ENCODE measurements at places on chromosomes 3 and 15.

GRCh38 chr3:52925405-52926313 is 28.3 kb upstream of the STIMATE start:
- DNase-seq: no peak

GRCh38 chr3:27661797-27662196 is 60.3 kb downstream of the EOMES start:
- no peak for DNase-seq

GRCh38 chr15:98794748-98795147 is 146.4 kb downstream of the IGF1R start:
- no peak for DNase-seq

GRCh38 chr3:172138792-172139507 is 99.6 kb downstream of the FNDC3B start:
- peak; percentile 26 for DNase-seq

GRCh38 chr3:108525256-108525655 is 14.9 kb upstream of the MYH15 start:
- no peak for DNase-seq

DNA sequence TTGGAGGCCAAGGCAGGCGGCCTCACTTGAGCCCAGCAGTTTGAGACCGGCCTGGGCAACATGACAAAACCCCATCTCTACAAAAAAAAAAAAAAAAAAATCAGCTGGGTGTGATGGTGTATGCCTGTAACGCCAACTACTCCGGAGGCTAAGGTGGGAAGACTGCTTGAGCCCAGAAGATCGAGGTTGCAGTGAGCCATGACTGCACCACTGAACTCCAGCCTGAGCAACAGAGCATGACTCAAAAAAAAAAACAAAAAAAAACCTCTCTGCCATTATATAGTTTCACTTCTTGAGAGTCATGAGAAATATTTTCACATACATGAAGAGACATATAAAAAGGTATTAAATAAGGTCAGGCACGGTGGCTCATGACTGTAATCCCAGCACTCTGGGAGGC is 45.9 kb upstream of the CP start:
- no peak for DNase-seq

GRCh38 chr3:14907043-14907966 is 40.1 kb upstream of the NR2C2 start:
- DNase-seq: no peak

DNA sequence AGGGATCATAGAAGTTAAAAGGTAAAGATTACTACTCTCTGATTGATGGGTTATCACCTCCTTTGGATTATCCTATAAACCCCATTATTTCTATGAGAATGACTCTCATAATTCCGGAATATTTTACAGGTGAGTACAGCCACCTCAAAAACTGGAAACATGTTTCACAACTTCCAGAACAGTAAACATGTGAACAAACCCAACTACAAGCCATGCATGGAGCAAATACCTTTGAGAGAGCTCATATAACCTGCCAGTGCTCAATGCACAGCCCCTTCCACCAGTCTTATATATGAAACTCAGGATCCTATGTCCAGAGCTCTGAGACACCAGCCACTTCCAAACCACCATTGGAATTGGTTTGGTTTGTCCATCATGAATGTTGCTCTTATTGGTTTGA is 208.0 kb downstream of the MECOM start:
- no peak for DNase-seq

DNA sequence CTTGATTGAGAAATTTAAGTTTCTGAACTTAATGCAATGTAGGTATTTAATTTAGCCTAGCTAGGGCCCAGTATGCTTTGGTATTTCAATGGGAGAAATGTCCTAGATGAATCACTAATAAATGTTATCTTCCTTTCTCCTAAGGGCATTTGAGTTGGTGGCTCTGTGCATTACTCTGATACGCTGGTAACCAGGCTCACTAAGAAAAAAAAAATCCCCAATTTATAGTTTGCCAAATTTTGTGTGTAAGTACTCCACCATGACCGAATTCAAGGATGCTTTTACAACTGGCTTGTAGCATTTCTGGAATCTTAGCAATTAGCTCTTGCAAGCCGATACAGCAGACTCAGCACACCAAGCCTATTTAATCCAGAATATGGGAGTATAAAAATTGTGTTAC is 94.6 kb upstream of the LPP start:
- DNase-seq: no peak

GRCh38 chr3:21795152-21795837 is 44.3 kb upstream of the ZNF385D start:
- DNase-seq: no peak

DNA sequence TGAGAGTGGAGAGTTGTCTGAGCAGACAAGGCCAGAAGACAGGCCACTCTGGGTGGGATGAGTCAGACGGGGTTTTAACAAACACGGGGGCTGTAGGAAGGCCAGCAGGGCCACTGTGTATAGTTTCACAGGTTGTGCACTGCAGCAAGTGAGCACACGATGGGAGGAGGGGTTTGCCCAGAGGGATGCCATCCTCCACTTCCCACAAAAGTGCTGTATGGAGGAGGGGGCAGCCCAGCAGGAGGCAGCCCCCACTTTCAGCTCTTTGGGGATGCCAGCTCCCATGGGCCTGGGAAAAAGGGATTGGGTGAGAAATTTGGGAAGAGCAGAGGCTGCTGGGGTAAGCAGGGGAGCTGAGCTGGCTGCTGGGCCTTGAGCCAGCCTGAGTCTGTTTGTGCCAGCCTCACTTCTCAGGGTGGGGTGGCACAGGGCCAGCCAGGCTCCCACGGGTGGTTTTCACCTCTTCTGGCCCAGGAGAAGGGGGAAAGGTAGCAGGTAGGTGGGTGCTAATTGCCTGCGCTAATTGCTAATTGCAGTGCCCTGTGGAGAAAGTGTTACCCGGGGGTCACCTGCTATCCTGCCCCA is 6.7 kb downstream of the ZBTB47 start:
- DNase-seq: no peak

GRCh38 chr15:41564286-41564959 is 5.4 kb downstream of the TYRO3 start:
- no peak for DNase-seq

DNA sequence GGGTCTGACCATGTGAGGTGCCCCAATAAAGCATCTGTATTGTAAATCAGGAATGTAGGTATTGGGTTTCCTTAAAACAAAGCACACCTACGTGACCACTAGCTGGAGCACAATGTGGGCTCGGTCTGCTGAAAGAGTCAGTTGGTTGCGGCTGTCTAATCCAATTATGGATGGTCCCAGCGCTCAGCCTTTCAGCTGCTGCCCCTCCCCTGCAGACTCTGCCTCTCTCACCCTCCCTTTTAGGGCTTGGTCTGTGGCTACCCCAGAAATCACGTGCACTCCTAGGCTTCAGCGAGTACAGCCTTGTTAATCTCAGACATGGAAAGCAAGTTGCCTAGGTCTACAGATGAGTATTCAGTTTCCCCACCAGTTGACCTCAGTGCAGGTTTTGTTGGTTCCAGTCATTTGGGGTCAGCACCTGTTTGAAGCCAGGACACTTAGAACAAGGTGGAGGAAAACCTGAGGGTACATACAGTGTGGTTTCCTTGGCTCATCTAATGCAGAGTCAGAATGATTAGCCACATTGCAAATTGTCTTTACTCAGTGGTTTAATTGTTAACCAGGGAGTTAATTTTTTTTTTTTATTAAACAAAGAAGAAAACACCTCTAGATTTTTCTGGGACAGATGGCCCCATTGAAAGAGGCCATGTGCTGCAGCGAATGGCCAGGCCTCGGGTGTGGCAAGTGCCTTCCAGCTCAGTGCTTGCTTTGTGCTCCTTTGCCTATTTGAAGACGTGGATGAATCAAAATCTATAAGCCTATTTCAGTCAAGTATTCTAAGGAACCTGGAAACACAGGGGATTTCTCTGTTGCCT is 137.7 kb downstream of the IGF1R start:
- DNase-seq: no peak

GRCh38 chr3:142026333-142026732 is 123.0 kb downstream of the TFDP2 start:
- DNase-seq: no peak

DNA sequence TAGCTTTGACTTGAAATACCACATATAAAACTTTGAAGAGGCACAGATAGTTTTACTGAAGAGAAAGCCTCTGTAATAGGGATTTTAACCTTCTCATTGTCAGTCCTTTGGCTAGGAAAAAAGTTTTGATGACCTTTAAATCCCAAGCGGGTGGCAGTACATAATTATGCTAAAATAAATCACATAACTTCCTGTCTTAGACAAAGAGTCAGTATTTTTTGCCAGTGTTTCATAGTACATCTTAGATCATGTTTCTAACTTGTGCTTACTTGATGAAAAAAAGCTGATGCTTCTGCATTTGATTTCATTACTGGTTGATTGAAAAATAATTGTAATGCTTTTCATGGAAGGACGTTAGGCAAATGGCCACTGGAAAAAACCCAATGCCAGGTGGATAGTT is 5.8 kb downstream of the ST3GAL6 start:
- no peak for DNase-seq

- DNase-seq: no peak
Observed at GRCh38 chr3:122892118-122892960, 97.5 kb downstream of the SLC49A4 start.

- DNase-seq: no peak
Observed at GRCh38 chr15:74203914-74204431, 1.4 kb upstream of the STRA6 start.

- no peak for DNase-seq
Observed at GRCh38 chr3:51773529-51774056, 5.4 kb downstream of the IQCF6 start.

DNA sequence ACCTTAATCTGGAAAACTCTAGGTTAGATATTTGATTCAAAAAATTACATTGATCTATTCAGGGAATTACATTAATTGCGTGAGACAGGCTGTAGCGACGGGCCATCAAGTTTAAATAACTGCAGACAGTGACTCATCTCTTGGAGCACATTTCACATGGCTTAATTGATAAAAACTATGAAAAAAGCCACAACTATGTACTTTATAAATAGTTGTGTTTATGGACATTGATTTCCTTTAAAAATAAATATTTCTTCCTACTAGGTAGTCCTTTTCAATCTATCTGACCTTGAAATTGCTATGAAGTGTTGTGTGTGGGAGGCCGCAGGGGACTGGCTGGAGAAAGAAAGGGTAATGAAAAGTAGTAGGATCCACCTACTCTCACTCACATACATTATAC is 157.8 kb downstream of the IL1RAP start:
- no peak for DNase-seq

DNA sequence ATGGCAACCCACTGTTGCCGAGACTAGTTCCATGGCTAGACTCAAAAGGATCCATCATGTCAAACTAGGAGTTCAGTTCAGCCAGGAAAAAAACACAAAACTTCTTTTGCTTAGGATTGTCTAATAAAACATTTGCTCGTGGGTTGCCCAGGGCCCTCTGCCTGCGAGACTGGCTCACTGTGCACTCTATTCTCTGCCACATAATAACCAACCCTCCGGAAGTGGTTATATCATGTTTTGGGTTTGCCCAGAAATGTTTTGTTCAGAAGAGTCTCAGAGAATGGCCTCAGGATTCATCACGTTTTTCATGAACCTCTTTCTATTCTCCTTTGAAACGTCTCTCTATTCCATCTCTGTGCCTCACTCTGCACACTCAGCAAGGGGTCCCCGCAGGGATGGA is 216.1 kb downstream of the SV2B start:
- DNase-seq: no peak

DNA sequence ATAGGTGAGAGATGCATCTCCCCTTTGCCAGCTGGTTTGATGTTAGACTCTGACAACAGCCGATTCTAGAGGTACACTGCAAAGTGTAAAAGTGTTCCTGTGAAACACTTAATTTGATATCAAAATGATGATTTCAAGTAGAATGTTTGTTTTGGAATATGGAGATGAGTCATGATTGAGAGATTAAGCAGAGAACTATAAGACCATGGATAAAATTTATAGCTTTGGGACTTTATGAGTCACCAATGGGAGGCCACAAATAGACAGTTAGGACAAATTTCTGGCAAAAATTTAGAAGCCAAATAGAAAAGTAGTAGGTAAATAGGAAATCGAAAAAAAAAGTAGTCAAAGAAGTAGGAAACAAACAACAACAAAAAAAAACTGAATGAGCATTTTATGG is 672.5 kb downstream of the NSUN3 start:
- no peak for DNase-seq

DNA sequence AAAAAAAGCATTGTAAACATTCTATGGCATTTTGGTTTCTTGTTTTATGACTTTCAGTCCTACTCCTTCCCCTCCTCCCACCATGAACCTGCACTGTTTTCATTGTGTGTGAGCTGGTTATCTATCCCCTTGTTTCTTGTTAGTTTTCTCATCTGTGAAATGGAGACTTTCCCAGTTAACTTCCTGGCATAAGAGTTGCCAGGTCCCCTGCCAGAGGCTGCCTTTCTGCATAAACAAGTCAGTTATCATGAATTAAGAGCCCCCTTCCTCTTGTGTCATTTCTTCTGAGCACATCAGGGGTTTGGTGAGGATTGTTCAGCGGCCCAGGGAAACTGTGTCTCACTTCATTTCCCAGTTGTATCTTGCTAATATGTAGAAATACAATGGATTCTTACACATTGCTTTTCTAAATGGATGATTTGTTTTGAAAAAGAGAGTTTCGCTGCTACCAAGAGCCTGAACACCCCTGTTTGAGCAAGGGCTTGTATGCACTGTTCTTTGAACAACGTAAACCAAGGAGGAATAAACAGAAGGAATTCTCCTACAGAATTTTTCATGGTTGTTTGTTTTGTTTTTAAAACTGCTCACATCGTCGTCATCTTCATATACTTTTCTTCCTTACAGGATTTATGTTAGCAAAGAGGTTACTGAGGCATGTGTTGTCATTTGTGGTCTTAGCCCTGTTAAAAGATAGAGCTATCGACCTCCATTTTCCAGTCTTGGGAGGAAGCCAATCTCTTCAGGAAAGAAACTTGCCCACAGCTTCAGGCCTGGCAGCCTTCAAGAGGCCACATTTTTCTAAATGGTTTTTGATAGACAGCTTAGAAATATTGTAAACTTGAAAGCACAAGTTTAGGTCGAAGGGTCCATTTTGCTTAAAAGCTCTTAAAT is 144.6 kb upstream of the IL12A start:
- DNase-seq: no peak

DNA sequence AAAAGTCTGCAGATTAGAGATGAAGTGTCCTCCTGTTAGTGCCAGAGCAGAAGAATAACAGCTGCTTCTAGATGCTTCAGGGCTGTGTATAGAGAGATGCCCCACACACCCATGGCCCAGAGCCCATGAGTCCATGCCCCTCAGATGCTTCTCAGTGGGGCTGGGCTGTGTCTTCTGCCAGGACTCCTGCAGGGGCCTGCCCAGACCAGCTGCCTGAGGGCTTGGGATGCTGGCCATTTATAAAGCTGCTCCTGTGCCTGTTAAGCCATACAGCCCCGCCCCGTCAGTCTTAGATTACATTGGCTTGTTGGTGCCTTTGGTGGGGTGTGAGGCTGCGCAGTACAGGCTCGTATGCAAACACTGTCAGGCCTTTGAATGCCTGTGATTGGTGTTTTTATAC is 318.0 kb upstream of the CTDSPL start:
- no peak for DNase-seq

- DNase-seq: no peak
Observed at GRCh38 chr3:191137708-191138107, 61.3 kb upstream of the OSTN start.

Measured in stimulated activated CD4-positive, alpha-beta T cell treated with anti-CD3 and anti-CD28 coated beads, Interleukin-15, amount 100 ng/mL, for 48 hours (primary cell).